GM23338 (cell line): ENCODE measurements at places on chromosomes 5 and 9. TPM values are rescaled to one million over a fixed set of nuclear protein-coding genes. Genes with fewer than 3 reads are reported as not detected.

EIF4E1B gene
- 0.10 TPM in 1 of 2 replicates, not detected in the other for polyA plus RNA-seq

WNK2 gene
- polyA plus RNA-seq = 56.4 and 61.7 TPM in 2 replicates

ADGRD2 gene
- 0.78 and 0.89 TPM in 2 replicates for polyA plus RNA-seq

C9orf50 gene
- not detected in 2 replicates for polyA plus RNA-seq

ISL1 gene
- 0.50 and 0.55 TPM in 2 replicates for polyA plus RNA-seq

TOR4A gene
- polyA plus RNA-seq = 2.0 and 2.1 TPM in 2 replicates

LCN6 gene
- polyA plus RNA-seq = not detected in 2 replicates

GABRP gene
- polyA plus RNA-seq = 6.2 and 6.3 TPM in 2 replicates

PALM2AKAP2 gene
- polyA plus RNA-seq = 2.5 and 3.3 TPM in 2 replicates

ACER2 gene
- polyA plus RNA-seq = 0.87 and 1.3 TPM in 2 replicates

NTNG2 gene
- polyA plus RNA-seq = 0.42 and 0.99 TPM in 2 replicates

HTR4 gene
- polyA plus RNA-seq = not detected in 2 replicates

SVEP1 gene
- polyA plus RNA-seq = 0.17 and 0.18 TPM in 2 replicates

MAST4 gene
- polyA plus RNA-seq = 2.2 and 3.6 TPM in 2 replicates

RGS7BP gene
- 3.3 TPM in 2 replicates for polyA plus RNA-seq

FGF1 gene
- 0.34 TPM in 1 of 2 replicates, not detected in the other for polyA plus RNA-seq

HIGD2A gene
- polyA plus RNA-seq = 194 and 206 TPM in 2 replicates

IL4 gene
- polyA plus RNA-seq = not detected in 2 replicates

TEX53 gene
- not detected in 2 replicates for polyA plus RNA-seq

OCLN gene
- 10.9 and 14.3 TPM in 2 replicates for polyA plus RNA-seq

PCDHA7 gene
- polyA plus RNA-seq = 1.3 and 1.7 TPM in 2 replicates

SH2D3C gene
- 4.2 and 4.4 TPM in 2 replicates for polyA plus RNA-seq

ORM2 gene
- 0.76 and 0.90 TPM in 2 replicates for polyA plus RNA-seq

SEC24A gene
- 8.1 and 9.0 TPM in 2 replicates for polyA plus RNA-seq

PCDHGA6 gene
- polyA plus RNA-seq = 0.99 and 1.2 TPM in 2 replicates

OR1J2 gene
- not detected in 2 replicates for polyA plus RNA-seq

SPACA9 gene
- 0.85 and 1.1 TPM in 2 replicates for polyA plus RNA-seq

CTNND2 gene
- 4.3 and 5.1 TPM in 2 replicates for polyA plus RNA-seq

STING1 gene
- 0.30 and 0.66 TPM in 2 replicates for polyA plus RNA-seq

GARIN3 gene
- not detected in 2 replicates for polyA plus RNA-seq

CSNK1G3 gene
- polyA plus RNA-seq = 18.2 and 19.6 TPM in 2 replicates

MAPKAP1 gene
- 57.5 and 68.4 TPM in 2 replicates for polyA plus RNA-seq

PDCD1LG2 gene
- polyA plus RNA-seq = not detected in 2 replicates

LMX1B gene
- 0.05 and 0.08 TPM in 2 replicates for polyA plus RNA-seq

MED10 gene
- polyA plus RNA-seq = 58.1 and 62.2 TPM in 2 replicates

PHYHD1 gene
- 16.8 and 23.4 TPM in 2 replicates for polyA plus RNA-seq

GADD45G gene
- 24.1 TPM in 2 replicates for polyA plus RNA-seq

COL23A1 gene
- polyA plus RNA-seq = 4.8 and 6.6 TPM in 2 replicates

TLR4 gene
- 0.06 TPM in 1 of 2 replicates, not detected in the other for polyA plus RNA-seq

GPRIN1 gene
- 3.8 and 4.4 TPM in 2 replicates for polyA plus RNA-seq

TXNDC8 gene
- polyA plus RNA-seq = not detected in 2 replicates

IFNB1 gene
- not detected in 2 replicates for polyA plus RNA-seq

SLC45A2 gene
- not detected in 2 replicates for polyA plus RNA-seq

BRD8 gene
- polyA plus RNA-seq = 109 and 117 TPM in 2 replicates

AGXT2 gene
- polyA plus RNA-seq = not detected in 2 replicates

TAF11L5 gene
- polyA plus RNA-seq = not detected in 2 replicates

DIPK1B gene
- 18.7 and 24.2 TPM in 2 replicates for polyA plus RNA-seq

PCDHGB4 gene
- polyA plus RNA-seq = 3.0 and 3.5 TPM in 2 replicates

FAM221B gene
- polyA plus RNA-seq = 0.09 and 0.47 TPM in 2 replicates

KIF24 gene
- 1.0 and 1.3 TPM in 2 replicates for polyA plus RNA-seq

TMEM215 gene
- 0.71 and 0.79 TPM in 2 replicates for polyA plus RNA-seq

ARL10 gene
- polyA plus RNA-seq = 2.0 and 2.5 TPM in 2 replicates

LCN1 gene
- polyA plus RNA-seq = 0.27 TPM in 1 of 2 replicates, not detected in the other

SIGMAR1 gene
- 76.4 and 82.3 TPM in 2 replicates for polyA plus RNA-seq

RABL6 gene
- polyA plus RNA-seq = 59.1 and 66.7 TPM in 2 replicates

ANKRD31 gene
- polyA plus RNA-seq = 0.18 and 0.30 TPM in 2 replicates
